GM04503 (cell line): ENCODE measurements at places on chromosomes 12 and 14.

DNA sequence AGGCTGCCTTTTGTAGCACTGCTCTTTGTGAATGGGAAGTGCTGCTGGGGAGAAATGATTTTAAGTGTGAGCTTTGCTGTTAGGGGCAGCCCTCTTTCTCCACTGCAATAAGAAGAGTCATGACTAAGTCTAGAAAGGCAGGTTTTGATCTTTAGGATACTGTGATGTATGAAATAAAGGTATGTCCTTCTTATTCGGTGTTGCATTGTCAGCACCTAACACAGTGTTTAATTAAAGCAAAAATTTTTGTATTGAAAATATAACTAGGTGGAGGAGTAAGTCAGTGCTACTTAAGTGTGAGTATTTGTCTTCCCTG is 81.5 kb downstream of the ETV6 start:
- no peak for DNase-seq

DNA sequence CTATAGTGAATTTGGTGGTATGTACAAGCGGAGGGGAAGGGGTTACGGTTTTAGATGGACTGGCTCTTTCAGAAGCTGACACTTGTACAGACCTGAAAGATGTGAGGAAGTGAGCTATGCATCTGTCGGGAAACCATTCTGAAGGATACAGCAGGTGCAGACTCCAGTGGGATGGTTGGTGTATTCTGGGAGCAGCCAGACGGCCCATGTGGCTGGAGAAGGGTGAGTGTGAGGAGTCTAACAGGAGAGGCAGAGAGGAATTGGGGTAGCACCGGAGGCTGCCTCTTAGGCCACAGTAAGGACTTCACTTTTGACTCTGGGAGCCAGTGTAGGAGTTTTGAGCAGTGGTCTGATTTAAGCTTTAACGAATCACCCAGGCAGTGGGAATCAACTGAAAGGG is 90.7 kb downstream of the APAF1 start:
- DNase-seq: no peak

DNA sequence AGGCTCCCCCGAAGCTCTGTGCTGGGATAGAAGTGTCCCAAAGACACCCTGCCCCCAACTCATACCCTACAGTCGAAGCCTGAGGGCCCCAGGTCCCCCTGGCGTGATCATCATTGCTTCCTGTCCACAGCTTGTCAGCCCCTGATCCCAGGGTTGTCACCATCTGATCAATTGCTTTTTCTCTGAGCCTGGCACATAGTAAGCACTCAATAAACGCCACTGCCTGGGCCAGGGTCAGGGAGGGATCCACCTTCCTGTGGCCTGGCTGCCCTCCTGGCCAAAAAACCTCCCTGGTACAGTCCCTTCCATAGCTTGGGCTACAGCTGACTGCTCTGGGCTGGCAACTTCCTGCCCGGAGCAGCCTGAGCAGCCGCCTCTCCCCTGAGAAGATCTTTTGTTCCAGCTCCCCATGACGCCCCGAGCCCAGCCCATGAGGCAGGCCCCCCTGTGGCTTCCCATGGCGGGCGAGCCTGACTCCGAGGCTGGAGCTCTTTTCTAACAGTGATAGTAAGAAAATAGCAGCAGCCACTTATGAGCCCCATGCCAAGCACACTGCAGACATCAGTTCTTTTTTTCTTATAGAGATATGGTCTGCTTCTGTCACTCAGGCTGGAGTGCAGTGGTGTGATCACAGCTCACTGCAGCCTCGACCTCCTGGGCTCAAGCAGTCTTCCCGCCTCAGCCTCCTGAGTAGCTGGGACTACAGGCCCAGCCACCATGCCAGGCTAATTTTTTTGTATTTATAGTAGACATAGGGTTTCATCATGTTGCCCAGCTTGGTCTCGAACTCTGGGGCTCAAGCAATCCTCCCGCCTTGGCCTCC is 6.5 kb downstream of the SH2B3 start:
- DNase-seq: no peak

- DNase-seq: no peak
Observed at GRCh38 chr12:111759991-111760390, 6.7 kb upstream of the ALDH2 start.

GRCh38 chr12:112439769-112440168 is 21.0 kb downstream of the PTPN11 start:
- no peak for DNase-seq

DNA sequence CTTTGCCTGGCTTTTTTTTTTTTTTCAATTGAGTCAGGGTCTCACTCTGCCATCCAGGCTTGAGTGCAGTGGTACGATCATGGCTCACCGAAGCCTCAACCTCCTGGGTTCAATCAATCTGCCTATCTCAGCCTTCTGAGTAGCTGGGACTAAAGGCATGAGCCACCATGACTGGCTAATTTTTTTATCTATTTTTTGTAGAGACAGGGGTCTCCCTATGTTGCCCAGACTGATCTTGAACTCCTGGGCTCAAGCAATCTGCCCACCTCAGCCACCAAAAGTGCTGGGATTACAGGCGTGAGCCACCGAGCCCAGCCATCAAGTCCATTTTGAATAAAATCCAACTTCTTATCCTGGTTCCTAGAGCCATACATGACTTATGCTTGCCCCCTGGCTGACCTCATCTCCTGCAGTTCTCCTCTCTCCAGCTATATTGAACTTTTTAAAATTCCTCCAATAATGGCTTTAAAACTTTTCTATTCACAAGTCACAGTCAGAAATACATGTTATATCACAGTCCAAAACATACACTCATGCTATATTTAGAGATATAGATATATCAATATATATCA is 10.4 kb upstream of the RND1 start:
- no peak for DNase-seq

DNA sequence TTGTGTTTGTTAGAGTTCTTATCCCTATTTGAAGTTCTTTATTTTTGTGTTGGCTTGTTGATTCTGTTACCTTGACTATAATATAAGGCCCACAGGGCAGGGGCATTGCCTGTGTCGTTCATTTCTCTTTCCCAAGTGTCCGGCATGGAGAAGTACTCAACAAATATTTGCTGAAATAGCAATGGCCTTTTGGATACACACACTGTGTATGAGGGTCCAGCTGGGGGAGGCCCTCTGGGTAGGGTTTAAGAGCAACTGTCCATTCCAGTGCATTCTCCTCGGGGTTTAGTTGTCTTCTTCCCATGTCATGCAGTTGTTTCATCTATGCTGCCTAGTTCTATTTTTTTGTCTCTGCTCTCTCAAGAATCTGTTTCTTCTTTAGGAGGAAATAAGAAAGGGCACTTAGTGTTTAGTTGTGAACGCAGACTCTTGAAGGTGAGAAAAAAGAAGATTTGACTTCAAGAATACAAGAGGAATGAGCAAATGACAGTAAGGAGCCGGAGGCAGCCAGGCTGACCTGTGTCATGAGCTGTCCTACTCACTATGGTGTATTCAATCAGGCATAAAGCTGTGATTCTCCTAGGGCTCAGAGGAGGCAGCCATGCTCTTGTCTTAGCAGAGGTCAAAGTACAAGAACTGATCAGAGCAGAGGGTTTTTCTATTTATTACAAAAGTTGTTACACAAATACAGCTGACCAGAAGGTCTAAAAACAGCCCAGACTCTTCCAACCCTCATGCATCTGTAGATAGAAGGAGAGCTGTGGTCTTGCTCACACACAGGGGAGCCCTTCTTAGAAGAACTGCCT is 10.2 kb downstream of the ERG28 start:
- DNase-seq: no peak

DNA sequence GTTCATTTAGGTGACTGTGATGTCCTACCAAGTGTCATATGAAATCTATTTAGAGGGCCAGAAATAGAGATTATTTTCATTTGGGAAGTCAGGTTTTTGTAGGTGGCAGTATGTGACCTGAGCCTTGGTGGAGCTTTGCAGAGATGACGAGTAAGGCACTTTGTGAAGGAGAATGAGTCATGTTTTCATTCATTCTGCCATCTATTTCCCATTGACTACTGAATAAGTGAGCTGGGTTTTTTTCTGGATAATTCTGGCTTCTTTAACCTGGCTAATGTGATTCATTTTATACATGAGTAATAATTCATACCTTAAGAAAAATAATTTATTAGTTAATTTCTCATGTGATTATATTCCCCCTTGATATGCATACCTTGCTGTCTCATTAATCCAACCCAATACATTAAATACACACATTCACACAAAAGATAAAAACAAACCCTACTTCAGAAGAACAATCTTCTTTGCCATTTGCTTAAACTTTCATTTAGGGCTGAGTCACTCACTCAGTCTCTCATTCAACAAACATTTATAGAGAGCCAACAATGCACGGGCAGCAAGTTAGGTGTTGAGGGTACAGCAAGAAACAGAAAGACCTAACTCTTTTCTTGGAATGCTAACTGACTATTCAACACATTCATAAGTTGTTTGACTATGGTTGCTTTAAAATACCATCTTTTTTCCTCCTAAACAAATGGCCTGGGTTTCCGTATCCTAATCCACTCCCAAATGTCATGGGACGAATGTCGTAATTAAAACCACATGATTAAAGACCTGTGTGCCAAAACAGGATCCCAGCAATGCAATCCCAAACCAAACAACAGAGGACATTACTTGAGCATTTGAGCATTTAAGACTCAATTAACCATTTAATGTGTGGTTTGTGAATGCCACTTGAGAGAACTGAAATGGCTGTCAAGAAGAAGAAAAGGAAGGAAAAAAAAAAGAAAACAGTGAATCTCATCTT is 78.0 kb downstream of the KITLG start:
- no peak for DNase-seq
